ENCODE measurements at places on chromosomes 6 and 20.

GRCh38 chr6:168208854-168209253 lies 110.7 kb downstream of the DACT2 start:
- no peak for DNase-seq

DNA sequence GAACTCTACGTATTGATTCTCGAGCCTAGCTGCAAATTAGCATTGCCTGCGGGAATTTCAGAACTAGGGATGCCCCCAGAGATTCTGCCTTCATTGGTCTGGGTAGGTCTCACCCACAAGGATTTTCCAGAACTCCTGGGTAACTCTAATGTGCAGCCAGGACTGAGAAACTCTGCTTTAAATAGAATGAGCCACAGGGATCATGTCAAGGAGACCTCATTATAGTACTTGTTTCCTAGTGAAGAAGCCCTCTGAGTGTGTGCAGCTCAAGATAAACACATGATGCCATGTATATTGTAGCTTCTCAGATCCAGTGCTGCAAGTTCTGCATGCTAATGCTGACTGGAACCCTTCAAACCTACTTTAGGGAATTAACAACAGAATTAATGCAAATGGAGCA lies 179.2 kb downstream of the PHACTR1 start:
- no peak for DNase-seq

DNA sequence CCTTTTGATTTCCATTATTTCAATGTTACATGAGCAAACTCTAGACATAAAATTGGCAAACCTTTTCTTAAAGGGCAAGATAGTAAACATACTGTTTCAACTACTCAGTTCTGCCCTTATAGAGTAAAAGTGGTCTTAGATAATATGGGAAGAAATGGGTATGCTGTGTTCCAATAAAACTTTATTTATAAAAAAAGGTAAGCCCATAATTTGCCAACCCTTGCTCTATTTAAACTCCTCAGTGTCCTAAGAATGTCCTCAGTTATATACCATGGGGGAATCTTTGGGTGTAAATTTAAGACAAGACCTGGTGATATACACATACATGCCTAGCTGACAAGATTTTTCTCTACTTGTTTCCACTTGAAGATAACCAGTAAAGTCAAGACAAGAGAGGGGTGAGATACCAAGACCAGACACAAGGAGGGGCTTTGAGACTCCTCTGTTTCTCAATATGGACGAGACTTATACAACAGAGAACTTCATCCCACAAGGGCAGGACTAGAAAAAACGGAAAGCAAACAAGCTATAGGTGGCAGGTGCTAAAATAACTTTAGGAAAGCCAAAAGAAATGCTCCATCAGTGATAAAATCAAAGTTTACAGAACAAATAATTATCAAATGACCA lies 10.5 kb downstream of the SNX3 start:
- DNase-seq: no peak

GRCh38 chr6:119226089-119226488 lies 123.5 kb downstream of the MAN1A1 start:
- DNase-seq: no peak

DNA sequence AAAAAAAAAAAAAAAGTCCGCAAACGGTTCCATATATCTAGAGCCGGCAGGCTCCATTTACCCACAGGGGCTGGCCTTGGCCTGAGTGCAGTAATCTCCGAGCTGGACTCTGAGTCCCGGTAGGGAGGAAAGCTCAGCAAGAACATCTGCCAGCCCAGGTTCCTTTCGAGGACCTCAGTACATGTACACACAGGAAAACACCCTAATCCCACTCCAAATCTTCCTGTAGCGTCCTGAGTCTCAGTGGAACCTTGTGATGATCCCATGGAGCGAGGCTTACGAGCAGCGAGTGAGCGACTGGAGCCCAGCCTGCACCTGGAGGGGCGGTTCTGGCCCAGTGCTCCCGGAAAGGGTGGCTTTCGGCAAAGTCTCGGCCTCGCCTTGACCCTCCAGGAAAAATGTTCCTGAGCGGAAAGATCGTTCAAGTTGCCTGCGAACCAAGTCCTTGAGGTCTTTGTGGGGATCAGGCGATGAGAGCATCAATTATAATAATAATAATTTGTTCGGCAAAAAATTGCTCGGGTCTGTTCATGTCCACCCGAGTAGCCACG lies 32.1 kb downstream of the PRSS16 start:
- DNase-seq: no peak

Measured in activated naive CD4-positive, alpha-beta T cell (primary cell).